NCI-H2081 (cell line): ENCODE measurements at places on chromosomes 3 and 15.

- DNase-seq, result no peak
Observed at GRCh38 chr3:48030188-48030587, 14.0 kb upstream of the MAP4 start.

DNA sequence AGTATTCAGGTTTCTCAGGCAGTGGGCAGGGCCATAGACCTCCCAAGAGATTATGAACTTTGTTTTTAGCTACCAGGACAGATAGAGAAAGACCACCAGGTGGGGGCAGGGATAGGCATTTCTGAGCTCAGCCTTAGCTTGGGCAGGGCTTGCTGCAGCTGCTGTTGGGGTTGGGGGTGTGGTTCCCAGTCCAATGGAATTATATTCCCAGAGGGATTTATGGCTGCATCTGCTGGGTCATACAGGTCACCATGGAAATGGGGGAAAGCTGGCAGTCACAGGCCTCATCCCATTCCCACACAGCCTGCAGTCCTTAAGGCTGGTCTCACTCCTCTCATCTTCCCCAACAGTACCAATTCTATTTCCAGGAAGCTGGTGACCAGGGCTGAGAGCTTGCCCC lies 144.6 kb upstream of the ZPLD1 start:
- no peak for DNase-seq

DNA sequence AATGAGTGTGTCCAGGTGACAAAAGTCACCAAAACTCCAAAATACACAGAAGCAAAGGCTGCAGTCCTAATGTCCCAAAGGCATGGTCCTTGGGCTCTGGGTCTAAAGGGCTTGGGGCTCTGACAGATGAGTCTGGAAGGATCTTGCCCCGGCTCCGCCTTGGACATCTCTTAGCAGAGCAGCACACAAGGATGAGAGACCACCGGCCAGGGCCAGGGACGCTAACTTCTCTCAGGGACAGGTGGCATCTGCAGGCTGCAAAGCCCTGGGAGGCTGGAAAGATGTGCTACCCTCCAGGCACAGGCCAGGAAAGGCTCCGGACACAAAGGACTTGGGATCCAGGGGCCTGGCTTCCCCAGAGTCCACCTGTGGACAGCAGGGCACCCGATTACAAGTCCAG lies 14.1 kb upstream of the SHISA5 start:
- DNase-seq, result no peak

DNA sequence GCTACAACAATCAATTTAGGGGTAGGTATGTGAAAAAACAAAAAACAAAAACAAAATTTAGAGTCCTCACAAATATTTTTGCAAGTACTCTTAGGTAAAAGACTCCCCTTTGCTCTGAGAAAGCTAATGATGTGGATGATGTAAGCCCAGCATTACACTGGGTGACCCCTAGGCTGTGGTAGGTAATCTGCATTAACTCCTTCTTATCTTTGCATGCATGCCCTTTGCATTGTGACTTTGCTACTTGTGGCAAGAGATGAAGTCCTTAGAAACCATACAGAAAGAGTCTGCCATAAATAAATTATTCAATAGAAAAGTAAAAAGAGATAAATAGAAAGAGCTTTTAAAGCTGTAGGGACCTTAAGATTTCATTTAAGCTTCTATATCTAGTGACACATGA lies 159.7 kb upstream of the MBNL1 start:
- DNase-seq, result no peak

DNA sequence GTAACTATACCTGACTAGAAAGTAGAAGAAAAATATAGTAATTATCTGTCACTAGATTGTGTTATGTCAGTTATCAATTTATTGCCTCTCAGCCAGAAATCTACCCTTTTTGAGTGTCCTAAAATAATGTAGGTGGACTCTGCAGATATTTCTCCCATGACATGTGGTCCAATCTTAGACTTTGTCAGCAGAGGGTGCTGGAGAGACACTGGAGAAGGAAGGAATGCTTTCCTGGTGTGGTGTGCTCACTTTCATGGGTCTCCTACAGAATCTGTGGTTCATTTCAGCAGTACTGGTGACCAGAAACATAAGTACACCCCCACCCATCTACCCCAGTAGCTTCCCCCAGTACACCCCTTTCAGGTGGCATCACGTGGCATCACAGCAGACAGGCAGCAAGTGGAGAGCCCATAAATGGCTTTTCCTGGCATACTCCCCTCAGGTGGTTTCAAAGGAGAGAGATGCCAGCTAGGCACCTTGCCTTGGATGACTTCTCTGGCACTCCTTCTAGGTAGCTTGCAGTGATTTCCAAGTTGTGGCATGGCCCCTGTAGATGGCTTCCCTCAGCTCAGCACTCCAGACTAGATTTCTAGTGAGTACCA lies 114.7 kb downstream of the GADL1 start:
- no peak for DNase-seq

DNA sequence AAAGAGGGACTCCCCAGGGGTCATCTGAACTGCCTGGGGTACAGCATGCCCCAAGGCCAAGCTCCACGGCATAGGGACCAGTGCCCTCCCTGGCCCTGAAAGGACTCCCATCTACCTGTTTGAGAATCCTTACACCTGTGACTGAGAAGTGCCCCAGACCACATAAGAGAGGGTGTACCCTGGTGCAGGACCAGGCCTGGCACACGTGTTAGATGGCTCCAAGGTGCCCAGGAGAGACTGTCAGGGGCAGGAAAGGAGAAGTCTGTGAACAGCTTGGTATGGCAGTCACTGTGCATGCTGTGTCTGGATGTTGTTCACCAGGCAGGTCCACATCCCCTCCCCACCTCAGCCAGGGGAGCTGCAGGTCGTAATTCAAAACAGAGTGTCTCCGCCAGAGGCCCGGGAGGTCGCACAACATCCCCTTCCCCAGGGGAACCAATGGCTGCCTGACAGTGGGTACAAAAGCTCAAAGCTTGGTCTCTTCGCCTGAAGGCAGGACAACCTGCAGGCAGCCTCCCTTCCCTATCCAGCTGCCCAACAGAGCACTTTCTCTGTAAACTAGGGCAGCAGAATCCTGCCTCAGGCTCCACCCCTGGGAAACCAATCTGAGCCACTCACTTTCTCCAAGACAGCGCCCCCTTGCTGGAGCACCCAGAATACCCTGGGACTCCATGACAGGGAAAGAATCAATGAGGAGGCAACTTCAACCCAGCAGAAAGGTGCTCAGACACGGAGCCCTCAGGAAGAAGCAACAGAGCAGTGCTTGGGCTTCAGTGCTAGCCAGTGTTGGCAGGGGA lies 3.9 kb downstream of the NUP210 start:
- DNase-seq, result no peak

DNA sequence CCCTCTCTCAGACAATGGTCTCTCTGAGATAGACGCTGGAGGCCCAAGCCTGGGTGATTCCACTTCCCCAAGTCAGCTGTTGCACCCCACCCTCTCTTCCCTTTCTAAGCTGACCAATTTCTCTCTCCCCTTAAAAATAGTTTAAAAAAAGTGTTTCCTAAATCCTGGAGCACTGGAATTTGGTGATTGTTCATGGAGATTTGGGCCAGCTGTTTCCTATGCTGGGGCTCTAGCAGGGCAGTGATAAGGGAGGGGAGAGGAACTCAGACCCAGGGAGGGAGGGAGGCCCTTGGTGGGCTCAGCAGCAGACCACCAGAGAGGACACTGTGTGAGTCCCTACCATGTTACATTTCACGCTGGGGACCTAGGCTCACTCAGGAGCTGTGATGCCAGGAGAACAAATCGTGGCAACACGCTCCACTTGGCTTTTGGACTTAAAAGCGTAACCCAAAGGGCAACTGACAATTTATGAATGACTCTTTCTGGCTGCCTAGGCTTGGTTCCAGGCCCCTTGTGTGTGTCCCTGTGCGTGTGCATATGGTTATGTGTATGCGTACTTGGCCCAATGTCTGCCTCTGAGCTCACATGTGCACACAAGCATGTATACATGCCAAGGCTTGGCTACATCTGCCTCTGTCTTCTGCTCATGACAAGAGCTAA lies 59.8 kb upstream of the INSYN1 start:
- no peak for DNase-seq

- no peak for DNase-seq
Observed at GRCh38 chr3:126431103-126431534, 36.4 kb downstream of the CFAP100 start.
